Endothelial cell (in vitro differentiated cells): ENCODE measurements at places on chromosomes 1 and 21.

GRCh38 chr1:176809292-176809691 is 346.3 kb downstream of the PAPPA2 start:
- H3K27me3 ChIP-seq, result no peaks in the 10 kb centered on the region
- no peak overlapping the region for H3K4me3 ChIP-seq
- H3K27ac ChIP-seq, result no peak overlapping the region
- no peak for DNase-seq
- H3K36me3 ChIP-seq, result no peaks in the 10 kb centered on the region
- H3K4me1 ChIP-seq, result peaks cover 13% of the 10 kb centered on the region

GRCh38 chr1:47655521-47656300 is 217.9 kb downstream of the FOXD2 start:
- peaks cover 6% of the 10 kb centered on the region for H3K27me3 ChIP-seq
- no peaks in the 10 kb centered on the region for H3K36me3 ChIP-seq
- peaks cover 6% of the 10 kb centered on the region for H3K4me1 ChIP-seq
- peak overlapping the region; percentile 54 for H3K27ac ChIP-seq
- no peak overlapping the region for H3K4me3 ChIP-seq

DNA sequence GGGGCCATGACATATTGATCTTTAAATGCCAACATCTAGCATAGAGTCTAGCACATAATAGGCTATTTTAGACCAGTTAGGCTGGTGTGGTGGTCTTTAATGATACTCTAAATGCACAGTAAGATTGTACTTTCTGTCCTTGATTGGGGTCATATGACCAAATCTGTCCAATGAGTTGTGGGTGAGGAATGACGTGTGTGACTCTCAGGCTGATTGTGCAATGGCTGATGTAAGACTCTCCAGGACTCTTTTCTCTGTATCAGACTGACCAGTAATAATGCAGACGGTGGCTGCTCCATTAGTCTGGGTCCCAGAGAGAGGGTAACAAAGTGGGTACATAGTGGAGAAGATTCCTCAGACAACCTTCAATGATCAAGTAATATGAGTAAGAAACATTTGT is 541.6 kb upstream of the CAMK1G start:
- DNase-seq, result no peak
- no peaks in the 10 kb centered on the region for H3K4me1 ChIP-seq
- H3K27me3 ChIP-seq, result peaks cover 1% of the 10 kb centered on the region
- no peak overlapping the region for H3K4me3 ChIP-seq

DNA sequence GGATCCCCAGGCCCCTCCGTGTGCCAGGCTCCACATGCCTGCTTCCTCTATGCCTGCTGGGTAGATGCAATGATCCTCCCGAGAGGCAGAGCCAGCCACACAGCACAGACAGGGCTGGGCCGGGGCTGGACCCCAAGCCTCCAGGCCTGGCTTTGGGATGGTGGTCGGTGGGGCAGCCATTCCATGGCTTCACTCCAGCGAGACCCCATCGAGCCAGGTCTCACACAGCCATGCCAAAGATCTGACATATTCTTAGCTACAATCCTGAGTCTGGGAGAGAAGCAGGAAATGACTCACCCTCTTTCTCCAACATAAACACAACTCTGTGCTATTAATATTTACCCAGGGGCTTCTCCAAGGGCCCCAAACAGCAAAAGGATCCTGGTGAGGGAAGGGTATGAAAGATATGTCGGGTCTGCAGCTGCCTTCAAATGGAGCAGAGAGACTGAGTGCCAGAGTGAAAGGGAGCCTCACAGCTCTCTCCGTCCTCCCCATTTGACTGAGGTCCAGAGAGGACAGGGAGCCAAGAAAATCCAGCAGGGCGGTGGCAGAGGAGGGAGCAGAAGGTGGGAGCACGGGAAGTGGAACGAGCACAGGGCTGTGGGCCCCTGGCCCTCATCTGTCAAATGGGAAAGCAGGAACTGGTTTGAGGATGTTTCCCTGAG is 639.5 kb downstream of the MATN1 start:
- no peaks in the 10 kb centered on the region for H3K36me3 ChIP-seq
- peaks cover 3% of the 10 kb centered on the region for H3K27me3 ChIP-seq
- no peak overlapping the region for H3K27ac ChIP-seq
- no peak overlapping the region for H3K4me3 ChIP-seq

DNA sequence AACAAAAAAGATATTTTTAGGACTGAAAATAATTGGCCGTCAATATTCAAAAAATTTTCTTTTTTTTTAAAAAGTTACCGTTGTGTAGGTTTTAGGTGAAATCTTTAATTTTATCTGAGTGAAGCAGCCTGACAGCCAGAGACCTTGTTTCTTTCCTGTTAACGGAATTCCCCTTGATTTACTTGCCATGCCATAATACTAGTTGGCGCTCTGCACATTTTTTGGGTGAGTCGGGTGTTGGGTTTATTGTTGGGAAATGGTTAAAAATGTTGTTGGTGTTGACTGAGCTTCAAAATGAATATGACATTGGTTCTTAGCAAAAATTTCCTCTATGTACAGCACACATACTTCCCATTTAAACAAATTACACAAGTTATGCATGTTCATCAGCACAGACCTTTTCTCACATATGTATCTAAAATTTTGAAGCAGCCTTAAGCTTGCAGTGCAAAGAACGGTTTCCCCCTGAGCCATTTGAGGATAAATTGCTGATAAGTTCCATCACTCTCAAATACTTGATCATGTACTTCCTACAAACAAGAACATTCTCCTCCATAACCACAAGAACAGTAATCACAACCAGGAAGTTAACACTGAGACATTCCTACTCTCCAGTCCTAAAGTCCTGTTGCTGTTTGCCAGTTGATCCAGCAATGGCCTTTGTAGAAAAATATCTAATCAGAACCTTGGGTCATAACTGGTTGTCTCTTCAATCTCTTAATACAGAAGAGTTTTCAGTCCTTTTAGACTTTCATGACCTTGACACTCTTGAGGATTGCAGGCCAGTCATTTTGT is 34.2 kb downstream of the CAMTA1 start:
- no peak overlapping the region for H3K4me3 ChIP-seq
- DNase-seq, result no peak
- H3K36me3 ChIP-seq, result no peaks in the 10 kb centered on the region

- H3K4me3 ChIP-seq, result no peak overlapping the region
- peaks cover 9% of the 10 kb centered on the region for H3K27me3 ChIP-seq
- peaks cover 16% of the 10 kb centered on the region for H3K4me1 ChIP-seq
- DNase-seq, result no peak
- no peak overlapping the region for H3K27ac ChIP-seq
- no peaks in the 10 kb centered on the region for H3K36me3 ChIP-seq
Measured at GRCh38 chr1:212641956-212642355, 33.4 kb downstream of the ATF3 start.

DNA sequence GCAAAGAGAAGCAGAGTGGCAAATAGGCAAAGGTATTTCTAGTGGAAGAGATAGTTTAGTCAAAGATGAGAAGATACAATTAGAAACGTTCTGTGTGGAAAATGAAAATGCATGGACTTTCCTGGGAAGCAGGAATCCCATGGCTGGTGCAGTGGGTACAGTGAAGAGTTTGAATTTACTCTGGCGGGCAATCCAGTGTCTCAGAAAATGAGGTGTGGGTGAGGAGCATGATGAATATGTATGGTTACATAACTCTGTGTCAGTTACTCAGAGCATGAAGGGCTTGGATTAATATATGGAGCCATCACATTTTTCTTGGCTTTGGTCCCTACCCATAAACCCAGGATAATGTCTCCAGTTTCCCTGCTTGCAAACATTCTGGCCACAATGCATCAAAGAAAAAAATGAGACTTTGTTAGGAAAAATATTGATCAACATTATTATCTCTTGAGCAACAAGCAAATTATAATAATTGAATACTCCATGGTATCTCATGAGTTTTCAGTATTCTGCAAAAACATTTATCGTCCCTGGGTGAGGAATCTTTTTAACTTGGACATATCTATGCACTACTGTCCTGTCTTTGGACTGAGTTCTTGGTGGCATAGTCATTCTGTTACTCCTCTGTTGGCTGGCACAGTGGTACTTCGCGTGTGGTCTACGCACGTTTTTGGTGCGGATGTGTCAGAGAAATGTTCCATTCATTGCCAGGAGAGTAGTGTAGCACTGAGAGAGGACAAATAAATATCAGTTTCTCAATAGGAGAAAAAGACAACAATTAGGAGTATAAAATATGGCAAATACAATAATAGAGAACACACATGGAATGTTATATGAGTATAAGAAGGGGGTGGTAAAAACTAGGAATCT is 173.7 kb upstream of the C1orf105 start:
- no peak overlapping the region for H3K4me3 ChIP-seq
- DNase-seq, result no peak
- H3K27ac ChIP-seq, result no peak overlapping the region
- H3K27me3 ChIP-seq, result no peaks in the 10 kb centered on the region
- H3K36me3 ChIP-seq, result no peaks in the 10 kb centered on the region
- H3K4me1 ChIP-seq, result no peaks in the 10 kb centered on the region

GRCh38 chr1:81803431-81804110 is 2.8 kb downstream of the ADGRL2 start:
- DNase-seq, result peak; percentile 6
- peak overlapping the region; percentile 90 for H3K27ac ChIP-seq
- H3K27me3 ChIP-seq, result peaks cover 22% of the 10 kb centered on the region
- peaks cover 32% of the 10 kb centered on the region for H3K4me1 ChIP-seq
- peaks cover 3% of the 10 kb centered on the region for H3K36me3 ChIP-seq
- H3K4me3 ChIP-seq, result peak overlapping the region; percentile 99

DNA sequence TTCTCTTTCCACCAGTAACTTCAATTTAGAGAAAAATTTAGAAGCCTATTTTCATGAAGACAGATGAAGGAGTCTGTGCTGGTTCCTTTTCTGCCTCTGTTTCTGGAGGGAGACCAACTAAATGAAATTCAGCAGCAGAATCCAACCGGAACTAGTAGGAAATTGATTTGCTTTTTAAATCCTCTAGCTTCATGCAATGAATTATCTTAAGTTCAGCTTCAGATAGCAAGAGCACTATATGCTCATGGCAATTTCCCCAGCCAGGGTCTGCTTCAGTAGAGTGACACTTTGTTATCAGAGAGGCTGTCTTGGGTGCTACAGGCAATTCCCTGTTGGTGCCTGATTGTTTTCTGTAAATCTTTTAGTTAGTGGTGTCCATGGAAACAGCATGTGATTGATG is 189.7 kb downstream of the SLC35F3 start:
- peaks cover 8% of the 10 kb centered on the region for H3K4me1 ChIP-seq
- H3K36me3 ChIP-seq, result no peaks in the 10 kb centered on the region
- DNase-seq, result no peak
- H3K4me3 ChIP-seq, result no peak overlapping the region
- H3K27me3 ChIP-seq, result no peaks in the 10 kb centered on the region

DNA sequence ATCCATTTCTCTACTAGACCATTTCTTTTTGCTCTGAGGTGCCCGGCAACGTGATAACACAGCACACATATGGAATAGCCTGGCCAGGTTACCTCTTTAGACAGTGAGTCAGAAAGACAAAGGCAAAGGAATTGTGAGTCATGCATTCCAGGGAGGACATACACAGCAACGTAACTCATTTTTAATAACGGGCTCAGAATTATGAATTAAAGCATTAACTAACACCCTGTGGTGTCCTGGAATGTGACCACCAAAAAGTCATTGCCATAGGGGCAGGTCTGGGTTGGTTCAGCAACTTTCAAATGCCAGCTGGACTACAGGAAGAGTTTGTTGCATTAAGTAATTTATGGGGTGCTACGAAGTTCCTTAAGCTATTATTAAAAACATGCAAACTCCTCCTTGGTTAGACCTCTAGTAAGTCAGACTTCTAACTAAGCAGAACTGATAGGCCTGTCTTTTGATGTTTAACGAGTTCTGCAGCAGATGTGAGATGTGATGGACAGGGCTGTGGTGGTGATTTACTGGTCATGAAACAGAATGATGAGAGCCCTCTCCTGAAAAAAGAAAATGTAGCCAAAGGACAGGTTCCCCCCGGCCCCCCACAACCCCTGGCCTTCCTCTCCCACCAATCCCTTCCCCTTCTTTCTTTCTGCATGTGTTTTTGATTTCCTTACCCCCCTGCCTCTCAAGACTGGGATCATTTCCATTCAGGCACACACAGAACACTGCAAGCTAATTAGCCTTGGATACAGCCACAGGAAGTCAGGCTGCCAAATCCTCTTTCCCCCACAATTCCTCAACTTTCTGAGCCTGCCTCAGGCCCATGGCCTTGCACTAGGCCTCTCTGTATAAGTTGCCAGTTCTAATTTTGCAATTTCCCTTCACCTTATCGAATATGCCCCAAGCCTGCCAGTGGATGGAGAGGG is 88.9 kb upstream of the HAO2 start:
- no peaks in the 10 kb centered on the region for H3K36me3 ChIP-seq
- H3K4me3 ChIP-seq, result no peak overlapping the region
- no peak overlapping the region for H3K27ac ChIP-seq
- H3K27me3 ChIP-seq, result no peaks in the 10 kb centered on the region
- H3K4me1 ChIP-seq, result peaks cover 12% of the 10 kb centered on the region

- DNase-seq, result no peak
- H3K4me3 ChIP-seq, result no peak overlapping the region
- H3K27me3 ChIP-seq, result no peaks in the 10 kb centered on the region
Measured at GRCh38 chr1:67615886-67616285, 69.1 kb upstream of the GADD45A start.

DNA sequence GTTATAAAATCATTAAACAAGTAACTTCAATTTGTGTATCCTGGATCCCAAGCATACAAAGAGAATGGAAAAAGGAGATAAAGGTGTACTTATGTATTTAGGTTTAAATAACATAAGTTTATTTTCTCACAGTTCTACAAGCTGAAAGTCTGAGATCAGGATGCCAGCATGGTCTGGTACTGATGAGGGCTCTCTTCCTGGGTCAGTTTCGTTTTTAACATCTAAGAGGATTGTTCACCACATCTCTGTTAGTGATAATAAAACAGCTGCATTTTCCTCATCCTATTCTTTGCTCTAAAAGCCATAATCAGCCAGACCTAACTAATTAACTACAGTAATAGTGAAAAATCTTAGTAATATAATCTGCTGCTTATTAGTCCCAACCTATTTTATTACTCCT is 5.2 kb downstream of the EGLN1 start:
- H3K4me3 ChIP-seq, result peak overlapping the region; percentile 67
- peaks cover 17% of the 10 kb centered on the region for H3K36me3 ChIP-seq
- DNase-seq, result no peak
- no peak overlapping the region for H3K27ac ChIP-seq
- H3K4me1 ChIP-seq, result peaks cover 44% of the 10 kb centered on the region

DNA sequence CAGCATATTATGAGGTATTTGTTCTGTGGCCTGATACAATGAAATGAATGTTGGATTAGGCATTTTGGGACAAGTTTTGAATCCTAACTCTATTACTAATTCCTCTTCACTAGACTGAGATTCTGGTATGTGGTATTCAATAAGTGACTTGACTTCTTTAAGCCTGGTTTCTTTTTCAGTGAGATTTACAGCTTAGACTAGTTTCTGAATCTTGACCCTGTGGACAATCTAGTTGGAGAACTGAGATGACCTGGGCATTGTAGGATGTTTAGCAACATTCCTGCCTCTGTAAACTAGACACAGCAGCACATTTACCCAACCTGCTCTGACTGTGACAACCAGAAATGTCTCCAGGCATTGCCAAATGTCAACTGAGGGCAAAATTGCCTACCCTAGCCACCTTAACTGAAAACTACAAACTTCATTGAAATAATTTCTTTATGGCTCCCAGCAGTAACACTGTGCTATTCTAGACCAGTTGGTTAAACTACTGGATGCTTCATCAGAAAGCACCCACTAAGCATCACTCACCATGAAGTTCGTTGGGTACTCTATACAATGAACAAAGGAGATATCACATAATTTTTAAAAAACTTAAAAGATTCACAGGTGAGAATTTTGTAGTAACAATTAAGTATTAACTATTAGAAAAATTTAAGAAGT is 16.8 kb downstream of the PTPRC start:
- H3K27me3 ChIP-seq, result peaks cover 2% of the 10 kb centered on the region
- H3K27ac ChIP-seq, result no peak overlapping the region
- no peak for DNase-seq
- peaks cover 8% of the 10 kb centered on the region for H3K4me1 ChIP-seq
